ENCODE measurements at places on chromosomes 16 and 17.

DNA sequence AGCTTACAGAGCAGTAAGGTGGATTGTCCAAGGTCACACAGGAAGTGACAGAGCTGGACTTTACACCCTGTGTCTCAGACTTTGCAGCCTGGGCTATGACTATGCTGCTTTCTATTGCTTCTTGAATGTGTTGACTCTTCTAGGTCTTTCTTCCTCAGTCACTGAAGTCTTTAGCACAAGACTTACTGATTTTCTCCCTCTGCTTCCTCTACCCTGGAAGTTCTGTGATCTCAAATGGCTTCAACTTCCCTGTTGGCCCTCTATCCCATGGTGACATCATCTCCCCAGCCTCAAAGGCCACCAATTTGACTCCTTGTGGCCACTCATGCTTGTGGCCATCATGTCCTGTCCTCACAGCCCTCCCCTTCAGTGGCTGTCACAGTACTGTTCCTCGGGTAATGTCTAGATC, 181.3 kb downstream of the HS3ST3A1 start:
- H3K27ac ChIP-seq: peak overlapping the region; percentile 71
- H3K4me1 ChIP-seq: peaks cover 13% of the 10 kb centered on the region
- no peaks in the 10 kb centered on the region for H3K36me3 ChIP-seq
- no peak overlapping the region for H3K4me3 ChIP-seq
- no peaks in the 10 kb centered on the region for H3K27me3 ChIP-seq
- no peak for DNase-seq

- no peaks in the 10 kb centered on the region for H3K36me3 ChIP-seq
- peak overlapping the region; percentile 86 for H3K4me3 ChIP-seq
- H3K4me1 ChIP-seq: peaks cover 21% of the 10 kb centered on the region
- no peaks in the 10 kb centered on the region for H3K27me3 ChIP-seq
- H3K27ac ChIP-seq: peak overlapping the region; percentile 90
- no peak for DNase-seq
These were observed 1.0 kb downstream of the MCRIP1 start for GRCh38 chr17:81831957-81832607.

- no peak for DNase-seq
- H3K4me1 ChIP-seq: no peaks in the 10 kb centered on the region
- no peak overlapping the region for H3K27ac ChIP-seq
These were observed 24.5 kb downstream of the RNF135 start for GRCh38 chr17:30995347-30995746.

- no peak for DNase-seq
- H3K4me1 ChIP-seq: no peaks in the 10 kb centered on the region
- no peak overlapping the region for H3K27ac ChIP-seq
- no peaks in the 10 kb centered on the region for H3K36me3 ChIP-seq
- H3K4me3 ChIP-seq: no peak overlapping the region
These were observed 18.6 kb upstream of the HAPSTR1 start for GRCh38 chr16:9072806-9073341.
